Fibroblast of mammary gland (primary cell): ENCODE measurements at places on chromosomes 16 and 17.

DNA sequence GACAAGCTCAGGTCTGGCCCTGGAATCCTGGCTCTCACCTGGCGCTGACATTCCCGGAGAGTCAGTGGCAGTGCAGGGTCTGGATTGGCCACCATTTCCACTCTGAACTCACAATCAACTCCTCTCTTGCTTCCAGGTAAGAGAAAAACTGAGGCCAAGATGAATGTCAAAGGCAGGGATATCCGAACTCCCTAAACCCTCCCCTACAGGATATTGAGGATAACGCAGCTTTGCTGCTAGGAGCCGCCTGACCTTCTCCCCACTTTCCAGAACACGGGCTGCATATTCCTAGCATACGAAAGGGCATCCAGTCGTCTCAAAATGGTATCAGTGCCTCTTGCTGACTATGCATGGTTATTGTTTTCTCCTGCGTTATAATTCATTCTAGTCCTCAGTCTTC is 473.4 kb downstream of the SOX9 start:
- no peak for DNase-seq

GRCh38 chr16:86598607-86599565 is 20.5 kb downstream of the FOXL1 start:
- DNase-seq: no peak

GRCh38 chr17:28029044-28029443 is 13.4 kb upstream of the NLK start:
- no peak for DNase-seq

DNA sequence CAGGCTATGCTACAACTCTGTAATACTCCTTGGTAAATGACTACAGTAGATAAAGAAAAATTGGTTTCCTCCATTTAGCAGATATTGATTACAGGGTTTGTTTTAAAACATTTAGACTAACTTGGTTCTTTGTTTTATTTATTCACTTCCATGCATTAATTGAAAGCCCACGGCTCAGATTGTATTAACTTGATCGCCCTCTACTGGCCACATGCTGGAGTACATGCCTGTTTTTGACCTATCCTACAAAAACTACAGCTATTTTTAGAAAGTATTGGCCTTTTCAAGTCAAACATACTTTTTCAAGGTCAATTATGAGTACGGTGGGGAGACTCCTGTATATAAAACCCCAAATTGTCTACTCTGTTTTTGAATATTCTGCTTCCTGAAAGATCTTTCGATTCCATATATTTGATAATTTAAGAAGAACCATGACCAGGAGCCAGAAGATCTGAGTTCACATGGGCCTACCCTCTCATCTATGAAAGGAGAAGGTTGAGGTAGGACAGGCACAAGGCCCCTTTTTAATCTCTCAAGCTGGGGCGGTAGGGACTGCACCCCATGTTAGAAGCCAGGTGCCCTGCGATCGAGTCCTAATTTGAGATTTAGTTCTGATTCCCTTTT is 51.8 kb downstream of the CA10 start:
- peak; percentile 46 for DNase-seq

- no peak for DNase-seq
These were observed 16.6 kb downstream of the PLD6 start for GRCh38 chr17:17189559-17189958.

GRCh38 chr17:39002991-39003715 is 36.0 kb upstream of the FBXO47 start:
- DNase-seq: peak; percentile 93

DNA sequence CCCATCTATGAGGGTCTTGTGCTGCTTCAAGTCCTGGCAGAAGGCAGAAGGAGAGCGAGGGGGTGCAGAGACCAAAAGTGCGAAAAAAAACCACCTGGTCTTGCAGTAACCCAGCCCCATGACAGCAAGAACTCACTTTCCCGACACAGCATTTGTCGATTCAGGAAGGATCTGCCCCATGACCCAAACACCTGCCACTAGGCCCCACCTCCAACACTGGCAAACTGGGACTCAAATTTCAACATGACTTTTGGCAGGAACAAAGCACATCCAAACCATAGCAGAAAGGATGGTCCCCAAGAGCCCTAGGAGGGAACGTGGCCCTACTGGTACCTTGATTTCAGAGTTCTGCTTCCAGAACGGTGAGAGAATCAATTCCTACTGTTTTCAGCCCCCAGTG is 34.7 kb upstream of the KLHDC4 start:
- DNase-seq: no peak

- no peak for DNase-seq
These were observed 740 bp upstream of the POLR3E start for GRCh38 chr16:22296225-22297113.

DNA sequence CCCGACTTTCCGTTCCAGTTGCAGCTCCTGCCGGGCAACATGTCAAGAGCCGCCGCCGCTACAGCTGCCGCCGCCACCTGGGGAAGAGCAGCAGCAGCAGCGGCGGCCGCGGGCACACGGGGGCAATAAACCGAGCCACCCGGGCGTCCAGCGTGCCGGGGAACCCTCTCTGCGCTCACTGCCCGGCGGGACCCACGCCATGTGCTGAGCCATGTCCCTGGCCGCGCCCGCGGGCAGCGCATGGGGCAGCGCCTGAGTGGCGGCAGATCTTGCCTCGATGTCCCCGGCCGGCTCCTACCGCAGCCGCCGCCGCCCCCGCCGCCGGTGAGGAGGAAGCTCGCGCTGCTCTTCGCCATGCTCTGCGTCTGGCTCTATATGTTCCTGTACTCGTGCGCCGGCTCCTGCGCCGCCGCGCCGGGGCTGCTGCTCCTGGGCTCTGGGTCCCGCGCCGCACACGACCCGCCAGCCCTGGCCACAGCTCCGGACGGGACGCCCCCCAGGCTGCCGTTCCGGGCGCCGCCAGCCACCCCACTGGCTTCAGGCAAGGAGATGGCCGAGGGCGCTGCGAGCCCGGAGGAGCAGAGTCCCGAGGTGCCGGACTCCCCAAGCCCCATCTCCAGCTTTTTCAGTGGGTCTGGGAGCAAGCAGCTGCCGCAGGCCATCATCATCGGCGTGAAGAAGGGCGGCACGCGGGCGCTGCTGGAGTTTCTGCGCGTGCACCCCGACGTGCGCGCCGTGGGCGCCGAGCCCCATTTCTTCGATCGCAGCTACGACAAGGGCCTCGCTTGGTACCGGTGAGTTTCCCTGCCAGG is 604 bp downstream of the HS3ST3B1 start:
- DNase-seq: no peak

GRCh38 chr16:11492808-11493530 is 93.8 kb downstream of the LITAF start:
- no peak for DNase-seq

GRCh38 chr16:35144212-35144932 is 1685.0 kb downstream of the TP53TG3F start:
- no peak for DNase-seq

GRCh38 chr16:1961651-1962067 is 2.3 kb downstream of the NDUFB10 start:
- DNase-seq: no peak

- no peak for DNase-seq
These were observed 26.2 kb upstream of the PLCG2 start for GRCh38 chr16:81752876-81753227.

DNA sequence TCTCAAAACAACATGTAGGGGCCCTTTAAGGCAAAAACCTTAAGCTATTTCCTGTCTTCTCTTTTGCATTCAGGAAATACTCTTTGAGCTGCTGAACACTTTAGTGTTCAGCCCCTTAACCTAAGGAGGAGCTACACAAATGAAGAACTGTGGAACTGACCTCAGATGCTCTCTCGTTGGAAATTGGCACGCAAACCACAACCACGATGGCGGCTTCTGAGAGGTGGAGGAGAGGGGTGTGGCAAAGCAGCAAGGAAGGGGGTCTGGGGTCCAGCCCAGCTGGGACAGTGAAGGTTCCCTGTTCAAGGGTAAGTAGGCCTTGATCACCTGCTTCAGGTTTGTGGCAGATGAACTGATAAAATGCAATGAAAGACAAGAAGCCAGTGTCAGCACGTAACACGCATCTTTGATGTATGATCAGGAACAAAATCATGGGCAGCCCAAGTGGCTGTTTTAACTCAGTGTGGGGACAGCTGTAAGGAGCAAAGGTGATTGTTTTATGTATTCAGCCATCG is 291.6 kb upstream of the TNRC6C start:
- DNase-seq: no peak

DNA sequence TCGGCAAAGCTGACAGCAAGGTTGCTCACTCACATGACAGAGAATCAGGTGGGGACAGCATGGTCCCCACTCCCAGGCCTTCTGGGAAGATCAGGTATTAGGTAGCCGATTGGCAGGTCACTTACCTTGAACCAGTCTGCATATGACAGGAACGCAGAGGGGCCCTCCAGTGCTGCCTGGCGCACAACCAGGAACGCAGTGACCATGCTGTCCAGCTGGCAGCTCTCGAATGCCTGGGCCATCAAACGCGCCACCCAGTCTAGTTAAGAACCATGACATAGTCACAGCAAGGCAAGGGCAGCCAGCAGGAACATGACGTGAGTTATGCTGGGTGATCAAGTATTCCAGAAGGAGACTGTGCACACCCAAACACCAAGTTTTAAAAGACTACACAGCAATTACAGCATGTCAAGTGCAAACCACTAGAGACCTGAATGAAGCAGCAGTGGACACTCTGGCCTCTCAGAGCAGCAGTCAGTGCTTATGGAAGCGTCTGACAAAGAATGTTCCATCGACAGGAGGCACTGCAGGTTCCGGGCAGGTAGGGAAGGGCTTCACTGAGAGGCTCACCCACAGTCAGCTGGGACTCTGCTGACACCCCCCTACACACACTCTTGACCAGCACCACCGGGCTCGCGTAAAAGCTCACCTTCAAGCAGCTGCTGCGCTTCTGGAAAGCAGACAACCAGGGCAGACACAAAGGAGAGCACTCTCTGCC is 25.0 kb downstream of the FANCA start:
- DNase-seq: no peak

GRCh38 chr16:11107780-11108465 is 148.1 kb downstream of the SOCS1 start:
- DNase-seq: peak; percentile 61

GRCh38 chr16:1290063-1290501 is 19.4 kb upstream of the UBE2I start:
- DNase-seq: no peak

- DNase-seq: peak; percentile 26
These were observed at the start of gene HS3ST2 for GRCh38 chr16:22813948-22814710. Gene HS3ST2 (plus strand): TSS chr16:22814162. CDS start chr16:22814611, 449 bp downstream.

DNA sequence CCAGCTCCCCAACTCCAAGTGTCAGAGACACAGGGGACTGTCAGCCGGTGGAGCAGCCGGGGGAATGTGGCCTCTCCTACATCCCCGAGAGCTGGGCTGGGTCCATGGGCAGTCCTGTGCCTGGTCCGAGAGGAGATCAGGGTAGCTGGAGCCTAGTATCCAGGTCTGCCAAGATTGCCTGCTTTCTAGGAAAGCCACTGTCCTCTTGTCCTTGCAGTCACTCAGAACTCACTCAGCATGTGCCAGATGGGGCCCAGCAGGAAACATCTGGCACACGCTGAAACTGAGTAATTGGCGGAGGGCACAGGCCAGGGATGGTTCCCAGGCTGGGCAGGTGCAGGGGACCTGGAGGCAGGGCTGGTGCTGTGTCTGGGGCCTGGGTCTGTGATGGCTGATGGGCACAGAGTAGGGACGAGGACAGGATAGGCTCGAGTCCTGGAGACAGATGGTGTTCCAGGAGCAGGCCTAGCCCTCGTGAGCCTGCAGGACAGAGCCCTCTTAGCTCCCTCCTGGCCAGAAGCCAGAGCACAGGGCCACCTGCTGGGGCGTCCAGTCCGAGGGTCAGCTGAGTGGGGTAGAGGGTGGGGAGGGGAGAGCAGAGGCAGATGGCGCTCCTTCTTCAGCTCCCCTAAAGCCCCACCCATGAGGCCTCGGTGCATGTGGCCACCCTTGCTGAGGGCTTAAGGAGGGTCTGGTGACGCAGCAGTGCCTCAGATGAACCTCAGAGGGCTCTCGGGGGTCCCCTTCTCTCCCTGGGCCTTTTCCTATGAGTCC is 31.1 kb downstream of the ADCY7 start:
- no peak for DNase-seq

DNA sequence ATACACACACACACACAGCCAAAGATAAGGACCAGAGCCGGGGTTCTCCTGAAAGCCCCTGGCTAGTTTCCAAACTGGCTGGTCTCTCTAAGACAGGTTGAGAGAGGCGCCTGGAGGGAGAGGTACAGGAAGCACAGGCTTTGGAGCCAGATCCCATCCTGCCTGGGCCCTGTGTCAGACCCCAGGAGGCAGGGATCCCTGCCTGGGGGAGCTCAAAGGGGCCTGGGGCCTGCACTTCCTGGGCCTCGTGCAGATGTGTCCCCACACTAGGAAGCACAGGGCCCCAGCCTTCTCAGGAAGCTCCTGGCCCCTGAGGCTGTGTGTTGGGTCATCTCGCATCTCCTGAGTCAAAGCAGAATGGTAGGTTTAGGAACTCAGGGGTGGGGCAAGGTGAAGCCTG is 16.0 kb downstream of the SLC5A10 start:
- no peak for DNase-seq

- DNase-seq: no peak
These were observed 273.1 kb downstream of the PHKB start for GRCh38 chr16:47734081-47734857.

- DNase-seq: no peak
These were observed 19.8 kb downstream of the MAPT start for GRCh38 chr17:45914047-45914717.

DNA sequence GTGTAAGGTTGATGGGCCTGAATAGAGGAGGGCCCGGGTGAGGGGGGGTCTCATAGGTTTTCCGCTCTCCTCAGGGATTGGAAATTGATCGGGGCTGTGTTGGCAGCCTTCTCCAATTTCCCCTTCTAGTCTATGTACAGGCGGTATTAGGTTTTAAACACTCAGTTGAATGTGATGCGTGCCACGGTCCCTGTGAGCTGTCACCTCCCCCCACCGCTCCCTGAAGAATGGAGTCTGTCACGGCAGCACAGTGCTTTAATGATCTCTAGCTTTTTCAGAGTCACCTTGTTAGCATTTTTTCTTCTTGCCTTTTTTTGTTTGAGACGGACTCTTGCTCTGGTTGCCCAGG is 800 bp downstream of the COX4I1 start:
- no peak for DNase-seq

- DNase-seq: no peak
These were observed 10.2 kb upstream of the GGA2 start for GRCh38 chr16:23520500-23520899.

GRCh38 chr16:57643147-57643874 is 14.9 kb downstream of the ADGRG1 start:
- DNase-seq: peak; percentile 17

- DNase-seq: peak; percentile 61
These were observed 229.8 kb downstream of the KATNIP start for GRCh38 chr16:27779641-27780164.

DNA sequence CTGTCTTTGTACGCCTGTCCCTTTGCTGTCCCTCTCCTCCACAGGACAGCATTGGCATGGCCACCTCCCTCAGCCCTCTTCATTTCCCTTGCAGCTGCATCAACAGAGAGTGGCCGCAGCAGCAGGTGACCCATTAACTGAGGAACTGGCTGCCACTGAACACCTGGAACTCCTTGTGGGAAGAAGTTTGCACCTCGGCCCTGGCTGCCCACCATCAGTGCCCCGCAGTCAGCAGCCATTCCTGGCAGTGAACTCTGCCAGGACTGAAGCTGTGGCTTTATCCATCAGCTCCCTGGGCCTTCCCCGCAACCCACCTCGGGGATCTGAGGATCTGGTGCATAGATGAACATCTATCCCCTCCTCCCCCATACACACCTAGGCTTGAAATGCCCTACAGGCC is 13.1 kb upstream of the RNF135 start:
- no peak for DNase-seq

GRCh38 chr17:7712111-7712771 is 5.3 kb upstream of the DNAH2 start:
- no peak for DNase-seq
